ENCODE measurements at places on chromosomes 1 and 21.

DNA sequence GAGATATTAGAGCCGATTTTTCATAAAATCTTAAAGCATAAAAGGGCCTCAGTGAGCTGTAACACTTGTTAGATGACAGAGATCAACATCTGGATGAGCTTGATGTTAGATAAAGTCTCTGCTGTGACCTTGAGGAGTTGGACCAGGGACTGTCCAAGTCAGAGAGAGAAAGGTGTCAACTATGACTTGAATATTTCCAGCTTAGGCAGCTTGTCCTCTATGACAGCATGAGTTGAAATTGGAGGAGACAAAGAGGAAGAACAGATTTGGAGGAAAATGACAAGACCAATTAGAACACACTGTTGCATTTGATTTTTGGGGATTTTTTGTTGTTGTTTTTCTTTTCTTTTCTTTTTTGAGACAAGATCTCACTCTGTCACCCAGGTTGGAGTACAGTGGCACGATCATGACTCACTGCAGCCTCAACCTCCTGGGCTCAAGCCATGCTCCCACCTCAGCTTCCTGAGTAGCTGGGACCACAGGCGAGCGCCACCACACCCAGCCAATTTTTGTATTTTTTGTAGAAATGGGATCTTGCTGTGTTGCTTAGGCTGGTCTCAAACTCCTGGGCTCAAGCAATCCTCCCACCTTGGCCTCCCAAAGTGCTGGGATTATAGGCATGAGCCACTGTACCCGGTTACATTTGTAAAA is 35.3 kb upstream of the CLIC4 start:
- no peak for DNase-seq

DNA sequence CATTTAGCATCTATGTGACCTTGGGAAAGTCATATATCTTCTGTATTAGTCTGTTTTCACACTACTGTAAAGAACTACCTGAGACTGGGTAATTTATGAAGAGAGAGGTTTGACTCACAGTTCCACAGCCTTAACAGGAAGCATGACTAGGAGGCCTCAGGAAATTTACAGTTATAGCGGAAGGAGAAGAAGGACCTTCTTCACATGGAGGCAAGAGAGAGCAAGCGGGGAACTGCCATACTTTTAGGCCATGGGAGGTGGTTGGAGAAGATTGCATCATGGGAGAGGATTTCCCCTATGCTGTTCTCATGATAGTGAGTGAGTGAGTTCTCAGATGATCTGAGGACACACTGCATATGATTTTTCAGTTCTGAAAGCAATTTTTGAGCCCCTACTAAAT is 87.9 kb downstream of the CLEC20A start:
- DNase-seq: no peak

DNA sequence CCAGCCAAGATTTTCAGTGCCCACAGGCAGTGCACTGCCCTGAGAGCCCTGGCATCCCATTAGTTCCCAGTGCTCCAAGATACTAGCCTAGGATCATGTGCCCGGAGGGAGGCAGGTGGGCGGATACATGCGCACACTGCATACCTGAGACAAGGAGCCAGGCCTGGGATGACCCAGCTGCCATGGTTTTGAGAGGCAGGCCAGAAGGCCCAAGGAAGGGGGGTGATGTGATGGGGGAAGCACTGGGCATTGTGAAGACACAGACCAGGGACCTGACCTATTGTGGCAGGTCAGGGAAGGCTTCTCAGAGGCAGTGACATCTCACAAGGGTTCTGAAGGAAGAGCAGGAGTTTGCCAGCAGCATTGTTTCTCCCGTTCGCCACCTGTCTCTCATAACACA is 3.6 kb downstream of the ZC3H12A start:
- DNase-seq: no peak

GRCh38 chr1:235996048-235996785 is 68.7 kb downstream of the NID1 start:
- DNase-seq: no peak

- no peak for DNase-seq
Observed at GRCh38 chr1:225607355-225607754, 45.6 kb downstream of the ENAH start.

GRCh38 chr1:154329551-154330131 is 4.3 kb downstream of the ATP8B2 start:
- no peak for DNase-seq

DNA sequence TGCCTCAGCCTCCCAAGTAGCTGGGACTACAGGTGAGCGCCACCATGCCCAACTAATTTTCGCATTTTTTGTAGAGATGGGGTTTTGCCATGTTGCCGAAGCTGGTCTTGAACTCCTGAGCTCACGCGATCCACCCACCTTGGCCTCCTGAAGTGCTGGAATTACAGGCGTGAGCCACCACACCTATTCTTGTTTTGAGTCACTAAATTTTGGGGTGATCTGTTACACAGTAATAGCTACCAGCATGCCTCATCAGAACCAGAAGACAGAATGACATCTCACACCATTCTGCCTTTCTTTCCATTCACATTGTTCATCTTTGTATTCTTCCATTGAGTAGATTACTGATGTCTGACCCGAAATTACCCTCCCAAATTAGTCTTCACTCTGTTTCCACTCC is 9.1 kb downstream of the RHBDL2 start:
- no peak for DNase-seq

GRCh38 chr1:41540886-41541591 is 56.6 kb upstream of the EDN2 start:
- DNase-seq: no peak

DNA sequence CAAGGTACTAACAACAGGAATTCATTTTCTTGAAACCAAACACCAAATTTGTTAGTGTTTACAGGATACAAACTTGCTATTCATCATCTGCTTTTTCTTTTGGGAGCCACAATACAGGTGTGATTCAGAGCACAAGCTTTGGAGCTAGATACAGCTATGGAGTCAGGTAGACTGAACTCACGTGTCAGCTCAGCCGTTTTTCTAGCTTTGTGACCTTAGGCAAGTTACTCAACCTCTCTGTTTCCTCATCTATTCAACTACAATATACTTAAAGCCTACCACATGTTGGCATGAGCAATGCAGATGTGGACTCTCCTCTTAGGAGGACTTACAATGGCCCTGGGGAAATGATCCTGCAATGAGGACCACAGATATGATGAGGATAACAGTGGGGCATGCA is 6.3 kb downstream of the HTR1D start:
- DNase-seq: no peak

DNA sequence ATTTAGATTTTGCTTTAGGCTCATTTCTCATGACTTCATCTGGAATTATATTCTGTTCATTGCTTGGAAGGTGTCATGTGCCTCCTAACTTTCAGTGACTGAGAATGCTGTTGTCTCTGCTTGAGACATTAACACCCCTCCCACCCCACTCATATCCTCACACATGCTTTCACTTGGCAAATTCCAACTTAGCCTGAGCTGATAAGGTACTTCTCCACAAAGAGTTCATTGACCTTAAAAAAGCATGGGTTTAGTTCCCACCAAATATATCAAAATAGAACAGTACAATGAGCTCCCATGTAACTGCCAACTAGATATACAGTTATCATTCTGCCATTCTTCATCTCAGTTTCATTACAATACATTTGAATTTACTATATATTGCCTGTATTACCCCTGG is 576.5 kb upstream of the ADGRL2 start:
- DNase-seq: no peak

All from Jurkat, Clone E6-1 (cell line).